NCI-H1092 treated with DMSO at 0.1 percent for 48 hours (cell line): ENCODE measurements at places on chromosomes 7 and 10.

DNA sequence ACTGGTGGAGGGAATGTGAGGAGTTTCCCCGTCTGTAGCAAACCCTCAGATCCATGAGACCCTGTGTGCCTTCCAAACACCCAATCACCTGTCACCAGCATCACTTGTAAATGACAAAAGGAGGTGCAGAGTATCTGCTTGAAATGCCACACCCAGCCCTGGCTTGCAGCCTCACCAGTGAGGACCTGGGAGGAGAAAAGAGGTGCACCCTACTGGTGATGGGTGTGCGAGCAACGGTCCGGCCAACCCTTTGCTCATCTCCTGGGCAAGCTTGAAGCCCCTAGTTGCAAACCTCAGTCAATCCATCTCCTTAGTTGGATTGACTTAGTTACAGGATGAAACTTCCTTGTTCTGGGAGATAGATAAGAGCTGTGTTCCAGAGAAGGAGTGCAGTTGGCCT lies 62.4 kb upstream of the WAPL start:
- DNase-seq, result no peak

- no peak for DNase-seq
Measured at GRCh38 chr10:118958984-118959925, 70.3 kb upstream of the NANOS1 start.

- no peak for DNase-seq
Measured at GRCh38 chr7:68980011-68980410, 618.3 kb upstream of the AUTS2 start.

- no peak for DNase-seq
Measured at GRCh38 chr7:92925876-92926696, 89.7 kb upstream of the CDK6 start.

GRCh38 chr10:95606922-95607321 lies 45.8 kb upstream of the SORBS1 start:
- DNase-seq, result no peak

DNA sequence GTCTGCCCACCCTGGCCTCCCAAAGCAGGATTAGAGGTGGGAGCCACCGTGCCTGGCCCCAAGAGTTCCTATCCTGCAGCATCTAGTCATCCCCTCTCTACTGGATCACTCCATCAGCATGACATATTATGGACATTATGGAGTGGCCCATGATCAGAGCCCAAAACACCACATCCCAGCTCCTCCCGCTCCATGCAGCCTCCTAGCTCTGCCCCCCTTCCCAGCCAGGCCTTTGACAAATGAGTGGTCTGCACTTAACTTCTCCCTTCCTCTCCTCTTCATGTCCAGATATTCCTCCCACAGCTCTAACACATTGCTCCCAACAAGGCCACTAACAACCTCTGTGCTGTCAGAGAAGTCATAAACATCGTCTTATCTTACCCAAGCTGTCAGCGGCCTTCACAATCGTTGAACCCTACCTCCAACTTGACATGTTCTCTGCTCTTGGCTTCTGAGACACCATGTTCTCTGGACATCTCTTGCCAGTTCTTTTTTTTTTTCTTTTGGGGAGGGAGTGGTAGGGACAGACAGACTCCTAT lies 187.6 kb downstream of the NSUN6 start:
- DNase-seq, result no peak

GRCh38 chr10:76497666-76498065 lies 1066.2 kb downstream of the LRMDA start:
- no peak for DNase-seq

GRCh38 chr7:155702616-155703015 lies 58.2 kb downstream of the RBM33 start:
- DNase-seq, result no peak

- no peak for DNase-seq
Measured at GRCh38 chr10:98295401-98295811, 27.4 kb upstream of the LOXL4 start.

GRCh38 chr7:126185959-126186580 lies 1066.7 kb downstream of the GRM8 start:
- DNase-seq, result no peak

DNA sequence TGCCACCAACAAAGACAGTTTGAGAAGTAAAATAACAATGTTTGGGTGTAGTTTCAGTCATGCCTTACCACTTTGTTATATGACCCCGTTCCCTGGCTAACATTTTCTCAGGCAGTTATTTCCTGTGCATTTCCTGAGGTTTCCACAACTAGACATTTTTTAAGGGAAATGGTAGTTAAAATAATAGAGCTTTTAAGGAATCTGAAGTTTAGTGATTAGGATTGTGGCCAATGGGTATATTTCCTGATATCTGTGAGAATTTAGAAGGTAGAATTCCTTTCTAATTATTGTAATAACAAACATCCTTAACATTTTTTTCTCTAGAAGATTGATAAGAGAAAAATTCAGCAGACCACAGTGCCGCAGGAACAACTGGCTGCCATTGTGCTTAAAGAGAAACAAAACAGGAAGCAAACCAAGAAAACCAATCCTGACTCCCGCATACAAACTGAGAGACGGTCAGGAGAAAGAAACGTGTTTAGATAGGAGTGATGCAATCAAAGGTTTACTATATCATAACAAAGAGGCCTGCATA lies 193.6 kb downstream of the MBL2 start:
- DNase-seq, result no peak

DNA sequence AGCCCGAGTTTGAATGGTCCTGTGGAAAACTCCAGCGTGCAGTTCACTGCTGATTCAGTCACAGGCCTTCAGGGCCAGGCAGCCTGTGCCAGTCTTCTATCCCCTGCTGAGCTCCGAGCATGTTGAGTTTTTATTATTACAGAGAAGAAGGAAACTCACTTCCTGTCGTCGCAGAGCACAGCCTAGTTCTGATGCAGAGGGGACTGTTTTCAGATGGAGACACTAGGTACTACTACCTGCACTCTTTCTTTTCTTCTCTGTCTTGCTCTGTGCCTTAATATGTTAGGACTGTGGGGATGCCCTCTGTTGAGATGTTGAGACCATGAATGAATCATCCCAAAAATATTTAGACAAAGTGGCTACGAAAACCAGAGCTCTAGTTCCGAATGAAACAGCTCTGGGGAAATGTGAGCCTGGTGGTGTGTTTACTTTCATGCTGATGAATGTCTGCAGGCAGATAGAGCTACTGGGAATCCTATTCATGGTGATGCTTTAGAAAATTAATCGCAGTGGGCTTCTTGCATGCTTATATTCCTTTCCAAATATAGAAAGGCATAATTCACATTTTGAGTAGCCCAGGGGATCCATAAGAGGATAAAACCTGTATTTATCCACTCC lies 29.6 kb downstream of the CASP7 start:
- peak; percentile 36 for DNase-seq

- no peak for DNase-seq
Measured at GRCh38 chr7:84822941-84823510, 363.8 kb downstream of the SEMA3D start.

DNA sequence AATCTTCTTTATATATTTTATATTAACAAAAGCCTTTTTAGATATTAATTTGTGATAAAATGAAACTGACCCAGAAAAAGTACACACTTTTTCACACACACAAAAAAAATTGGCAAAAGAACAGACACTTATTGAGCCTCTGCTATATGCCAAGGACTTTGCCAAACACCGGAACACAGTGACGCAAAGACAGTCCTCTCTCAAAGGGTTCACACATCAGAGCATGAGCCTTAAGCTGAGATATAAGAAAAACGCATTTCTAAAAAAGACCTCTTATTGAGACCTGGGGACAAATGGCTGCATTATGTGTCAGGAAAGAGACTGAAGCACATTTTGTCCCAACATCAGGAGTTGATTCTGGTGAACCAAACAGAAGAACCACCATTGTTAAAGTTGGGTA lies 24.0 kb upstream of the ABCB4 start:
- no peak for DNase-seq

DNA sequence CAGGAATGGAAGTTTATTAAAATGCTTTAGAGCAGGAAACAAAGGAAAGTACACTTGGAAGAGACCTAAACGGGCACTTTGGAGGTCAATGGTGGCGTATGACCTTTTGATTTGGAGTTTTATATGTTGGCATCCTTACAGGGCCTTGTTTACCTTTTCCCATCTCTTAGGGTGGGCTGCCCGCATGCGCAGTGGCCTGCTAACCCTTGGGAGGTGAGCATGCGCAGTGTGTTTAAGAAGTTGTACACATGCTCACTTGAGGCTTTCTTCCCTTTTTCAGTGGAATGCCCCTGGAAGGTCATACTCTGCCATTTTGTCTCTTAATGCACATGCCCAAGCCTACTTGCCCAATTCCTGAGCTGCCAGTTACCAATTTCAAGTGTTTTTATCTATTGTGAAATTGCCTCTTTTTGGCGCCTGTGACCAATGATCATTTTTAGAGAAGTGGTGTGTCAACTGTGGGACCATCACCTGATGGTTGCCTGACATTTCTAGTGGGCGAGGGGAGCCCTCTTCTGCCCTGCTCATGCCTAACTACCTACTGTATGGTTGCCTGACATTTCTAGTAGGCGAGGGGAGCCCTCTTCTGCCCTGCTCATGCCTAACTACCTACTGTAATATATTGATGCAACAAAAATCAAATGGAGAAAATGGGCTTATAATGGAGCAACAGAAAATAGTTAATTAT lies 138.0 kb downstream of the PPP1R9A start:
- DNase-seq, result peak; percentile 47

GRCh38 chr10:126940670-126941310 lies 35.6 kb downstream of the DOCK1 start:
- DNase-seq, result no peak

DNA sequence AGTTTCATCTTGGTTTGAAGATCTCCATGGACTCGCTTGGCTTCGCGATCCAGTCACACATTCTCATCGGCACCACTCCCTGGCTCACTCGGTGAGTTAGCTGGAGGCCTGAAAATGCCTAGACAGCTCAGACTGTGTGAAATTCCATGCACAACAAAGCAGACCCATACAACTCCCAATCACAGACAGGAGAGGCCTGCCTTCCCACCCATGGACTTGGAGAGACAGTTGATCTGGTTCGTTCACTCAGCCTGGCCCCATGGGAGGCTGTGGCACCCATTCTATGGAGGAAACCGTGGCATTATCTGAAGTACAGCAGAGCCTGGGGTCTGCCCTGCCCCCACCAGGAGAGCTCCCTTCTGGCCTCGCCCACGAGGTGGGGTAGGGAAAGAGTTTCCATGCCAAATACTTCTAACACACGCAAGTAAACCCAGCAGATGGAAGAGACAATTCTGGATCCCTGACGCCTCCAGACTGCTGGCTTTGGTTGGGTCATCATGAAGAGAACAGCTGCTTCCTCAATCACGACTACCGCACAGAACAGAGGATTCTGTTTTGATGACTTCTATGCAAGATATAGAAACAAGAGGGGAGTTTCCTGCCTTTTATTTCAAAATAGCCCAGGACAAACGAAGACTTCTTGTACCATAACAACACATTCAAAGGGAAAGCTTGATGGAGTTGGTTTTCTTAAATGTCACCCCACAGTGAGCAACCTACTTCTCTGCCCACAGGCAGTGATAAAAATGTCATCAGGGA lies 15.9 kb downstream of the FAM53B start:
- DNase-seq, result no peak

GRCh38 chr10:114674346-114674745 lies 16.3 kb upstream of the ABLIM1 start:
- no peak for DNase-seq

- no peak for DNase-seq
Measured at GRCh38 chr10:78862328-78862640, 206.5 kb upstream of the ZMIZ1 start.

DNA sequence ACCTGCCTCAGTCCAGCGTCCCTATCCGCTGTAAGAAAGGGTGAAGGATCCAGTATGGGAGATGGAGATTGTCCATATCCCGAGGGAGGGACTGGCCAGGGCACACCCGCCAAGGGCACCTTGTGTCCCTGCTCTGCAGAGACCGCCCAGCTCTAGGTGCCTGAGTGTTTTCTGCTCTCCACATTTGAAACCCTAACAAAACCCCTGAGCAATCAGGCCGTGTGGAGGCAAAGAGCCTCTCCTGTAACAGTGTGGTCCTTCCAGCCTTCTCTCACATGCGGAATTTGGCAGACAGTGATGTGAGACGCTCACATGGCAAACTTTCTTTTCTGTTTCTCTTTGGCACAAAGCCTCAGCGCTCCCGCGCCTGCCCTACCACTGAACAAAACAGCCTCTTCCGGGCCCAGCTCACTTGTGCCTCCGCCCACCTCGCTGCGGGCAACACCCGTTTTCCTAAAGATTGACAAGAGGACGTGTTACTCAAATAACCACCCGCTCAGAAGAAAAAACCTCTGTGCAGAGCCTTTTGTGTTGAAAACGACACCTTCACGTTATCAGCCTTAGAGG lies 514.8 kb downstream of the DNAJB6 start:
- DNase-seq, result no peak

GRCh38 chr10:26567351-26567721 lies 129.2 kb downstream of the APBB1IP start:
- peak; percentile 8 for DNase-seq

- no peak for DNase-seq
Measured at GRCh38 chr7:124596881-124597280, 168.7 kb downstream of the GPR37 start.

DNA sequence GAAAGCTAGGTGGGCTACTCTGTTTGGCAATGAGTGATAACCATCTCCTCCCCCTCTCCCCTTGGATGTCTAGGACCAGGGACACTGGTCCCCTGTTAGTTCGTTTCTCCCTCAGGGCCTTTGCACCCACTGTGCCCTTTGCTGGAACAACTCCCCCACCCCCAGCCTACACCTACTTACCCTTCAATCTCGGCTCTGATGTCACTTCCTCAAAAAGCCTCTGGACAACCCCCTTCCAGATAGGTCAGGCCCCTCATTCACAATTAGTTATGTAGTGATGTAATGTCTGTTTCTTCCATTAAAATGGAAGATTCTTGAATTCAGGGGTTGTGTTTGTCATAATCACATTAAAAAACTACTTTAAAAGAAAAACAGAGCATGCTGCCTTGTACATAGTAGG lies 152.9 kb downstream of the SNX10 start:
- DNase-seq, result no peak

DNA sequence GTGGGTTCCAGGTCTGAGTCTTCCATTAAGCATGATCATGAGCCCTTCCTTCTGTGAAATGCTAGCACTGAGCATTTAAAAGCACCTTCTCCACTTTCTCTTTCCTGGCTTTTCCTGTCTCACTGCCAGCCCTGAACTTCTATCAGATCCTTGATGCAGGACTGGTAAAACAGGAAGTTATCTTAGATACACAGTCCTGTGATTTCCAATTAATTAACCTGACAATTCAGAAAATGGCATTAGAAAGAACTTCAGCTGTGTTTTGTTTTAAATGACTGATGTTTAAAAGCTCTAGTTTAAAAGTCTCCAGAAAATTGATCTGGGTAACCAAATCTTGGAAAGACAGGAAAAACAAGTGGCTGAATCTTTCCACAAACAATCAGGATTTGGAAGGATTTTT lies 79.0 kb upstream of the MACROH2A2 start:
- no peak for DNase-seq

- no peak for DNase-seq
Measured at GRCh38 chr10:35928748-35929147, 286.7 kb upstream of the FZD8 start.

DNA sequence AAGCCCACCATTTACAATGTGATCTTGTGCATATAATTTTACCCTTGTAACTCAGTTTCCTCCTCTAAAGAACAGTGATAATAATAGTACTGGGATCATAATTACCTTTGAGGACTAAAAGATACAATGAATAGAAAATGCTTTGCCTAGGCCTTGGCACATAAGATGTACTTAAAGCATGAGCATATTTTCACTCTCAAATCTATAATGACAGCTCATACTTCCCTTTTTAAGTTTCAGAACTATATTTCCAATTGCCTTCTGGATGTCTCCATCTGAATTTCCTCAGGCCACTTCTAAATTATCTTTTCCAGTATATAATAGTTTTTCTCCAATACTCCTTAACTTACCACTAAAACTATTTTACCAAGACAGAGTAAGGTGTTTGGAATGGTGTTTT lies 13.3 kb upstream of the ITGB8 start:
- peak; percentile 33 for DNase-seq
